ENCODE measurements at places on chromosomes 11 and 22.

DNA sequence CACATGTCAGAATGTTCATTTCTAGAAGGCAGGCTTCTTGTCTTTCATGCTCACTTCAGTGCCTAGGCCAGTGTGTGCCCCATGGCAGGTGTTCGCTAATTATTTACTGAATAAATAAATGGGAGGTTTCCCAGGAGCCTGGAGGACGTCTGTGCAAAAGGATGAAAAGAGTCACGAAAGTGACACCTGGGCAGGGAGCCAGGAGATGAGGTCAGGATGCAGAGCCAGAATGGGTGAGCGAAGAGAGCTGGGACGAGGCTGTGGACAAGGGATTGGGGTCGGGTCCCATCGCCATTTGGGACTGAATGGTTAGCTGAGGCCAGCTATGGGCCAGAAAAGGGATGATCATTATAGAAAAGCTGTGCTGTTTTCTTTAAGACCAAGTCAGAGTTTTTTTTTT lies 560.4 kb downstream of the TBC1D22A start:
- DNase-seq, result no peak

DNA sequence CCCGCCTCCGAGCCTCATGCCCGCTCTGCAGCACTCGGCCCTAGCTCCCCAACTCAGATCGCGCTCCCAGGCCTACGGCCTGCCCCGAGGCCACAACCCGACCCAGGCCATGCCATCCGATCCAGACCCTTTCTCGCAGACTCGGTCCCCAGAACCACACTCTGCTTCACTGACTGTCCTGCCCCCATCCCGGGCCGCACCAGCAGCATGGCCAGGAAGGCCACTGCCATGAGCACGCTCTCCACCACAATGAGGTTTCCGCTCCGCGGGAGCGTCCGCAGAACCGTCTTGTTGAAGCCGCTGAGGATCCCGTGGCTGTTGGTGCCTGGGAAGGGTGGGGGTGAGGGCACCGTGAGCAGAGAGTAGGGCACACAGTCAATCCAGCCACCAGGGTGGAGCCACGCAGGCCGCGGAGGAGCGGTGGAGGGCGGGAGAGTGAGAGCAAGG lies 6.4 kb downstream of the UNC93B1 start:
- no peak for DNase-seq

DNA sequence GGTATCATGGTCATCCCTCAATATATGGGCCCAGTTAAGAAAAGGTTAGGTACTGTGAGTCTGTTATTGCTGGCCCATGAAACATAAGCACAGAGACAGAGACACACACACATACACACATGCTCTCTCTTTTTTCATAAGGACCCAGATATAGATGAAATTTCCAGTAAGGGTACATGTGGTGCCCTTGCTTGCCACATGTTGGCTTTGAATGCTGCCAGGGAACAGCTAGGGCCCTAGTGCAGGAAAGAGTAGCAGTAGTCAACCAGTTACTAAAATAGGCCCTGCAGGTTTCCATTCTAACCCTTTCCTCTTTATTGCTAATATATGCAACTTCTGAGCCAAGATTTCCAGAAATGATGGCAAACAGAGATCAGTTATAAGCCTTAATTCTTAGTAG lies 9.1 kb downstream of the SNX19 start:
- DNase-seq, result no peak

- no peak for DNase-seq
Measured at GRCh38 chr11:13271060-13271693, 6.4 kb upstream of the BMAL1 start.

DNA sequence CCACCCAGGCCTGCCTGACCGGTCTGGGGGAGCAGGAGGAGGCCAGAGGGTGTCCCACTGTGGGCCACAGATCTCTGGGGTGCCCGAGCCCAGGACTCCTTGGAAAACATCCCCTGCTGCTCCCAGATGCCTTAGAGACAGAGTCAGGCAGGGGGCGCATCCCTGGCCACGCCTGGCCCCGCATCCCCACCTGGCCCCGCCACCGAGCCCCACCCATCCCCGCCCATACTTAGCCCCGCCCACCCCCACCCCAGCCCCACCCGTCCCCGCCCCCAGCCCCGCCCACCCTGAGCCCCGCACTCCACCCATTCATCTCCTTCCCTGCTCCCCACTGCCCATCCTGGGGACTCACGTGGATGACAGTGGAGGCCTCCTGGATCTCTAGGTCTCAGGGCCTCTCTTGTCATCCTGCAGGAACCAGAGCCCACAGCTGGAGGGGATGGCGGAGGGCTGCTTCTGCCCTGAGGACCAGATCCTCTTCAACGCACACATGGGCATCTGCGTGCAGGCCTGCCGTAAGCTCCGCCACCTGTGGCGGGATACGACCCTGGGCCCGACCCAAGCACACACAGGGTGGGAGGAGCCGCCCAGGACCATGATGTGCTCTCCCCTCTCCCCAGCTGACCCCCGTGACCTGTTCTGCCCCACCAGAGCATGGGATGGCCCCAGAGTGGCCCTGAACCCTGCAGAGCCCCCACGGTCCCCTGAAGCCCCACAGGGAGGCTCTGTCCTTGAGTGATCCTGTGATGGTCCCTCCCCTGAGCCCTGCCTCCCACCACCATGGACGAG lies 33.6 kb downstream of the MUC5B start:
- DNase-seq, result no peak

DNA sequence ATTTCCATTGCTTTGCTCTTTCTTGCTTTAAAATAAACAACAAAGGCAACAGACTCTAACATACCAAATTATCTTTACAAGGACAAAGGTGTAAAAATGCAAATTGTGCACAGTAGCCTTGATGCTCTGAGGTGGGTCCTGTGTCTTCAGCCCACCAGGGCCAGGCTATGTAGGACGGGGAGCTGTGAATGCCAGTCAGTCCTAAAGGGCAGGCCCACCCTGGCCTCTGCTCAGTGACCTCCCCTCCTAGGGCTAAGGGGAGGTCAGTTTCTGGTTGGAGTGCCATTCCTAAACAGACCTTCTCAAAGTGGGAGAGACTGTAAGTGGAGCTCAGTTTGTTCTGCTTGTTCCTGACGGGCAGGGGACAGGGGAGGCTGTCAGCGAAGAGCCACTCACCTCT lies 78.0 kb upstream of the SUSD2 start:
- no peak for DNase-seq

DNA sequence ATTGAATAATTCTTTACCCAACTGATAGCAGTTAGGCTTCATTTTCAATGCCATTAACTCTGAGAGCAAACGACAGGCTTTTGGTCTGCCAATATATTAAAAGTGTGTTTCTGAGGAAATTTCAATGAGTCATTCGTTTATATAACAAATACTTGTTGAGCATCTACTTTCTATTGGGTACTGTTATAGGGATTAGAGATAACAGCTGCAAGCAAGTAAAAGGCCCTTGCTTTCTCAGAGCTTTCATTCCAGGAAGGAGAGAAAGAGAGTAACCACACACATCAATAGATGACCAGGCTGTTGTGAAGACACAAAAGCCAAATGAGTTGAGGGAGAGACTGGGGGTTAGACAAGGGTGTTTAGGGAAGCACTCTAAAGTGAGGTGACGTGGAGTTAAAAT lies 35.7 kb downstream of the CD44 start:
- no peak for DNase-seq

GRCh38 chr22:44632541-44633396 lies 69.2 kb upstream of the PRR5 start:
- no peak for DNase-seq

DNA sequence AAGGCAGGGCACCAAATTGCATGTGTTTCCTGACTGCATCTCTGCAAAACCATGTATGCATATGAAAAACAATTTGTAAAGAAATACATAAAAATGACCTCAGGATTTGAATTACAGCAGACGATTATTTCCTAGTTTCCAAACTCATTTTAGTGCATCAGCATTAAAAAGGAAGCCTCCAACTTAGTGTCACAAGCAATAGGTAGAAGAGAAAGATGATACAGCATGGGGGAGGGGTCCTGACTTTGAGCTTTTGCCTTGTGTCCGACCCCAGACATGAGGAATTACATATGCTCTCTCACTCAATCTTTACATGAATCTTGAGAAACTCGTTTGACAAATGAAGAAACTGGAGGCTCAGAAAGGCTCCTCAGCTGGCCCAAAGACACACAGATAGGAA lies 294.6 kb upstream of the NARS2 start:
- DNase-seq, result no peak

DNA sequence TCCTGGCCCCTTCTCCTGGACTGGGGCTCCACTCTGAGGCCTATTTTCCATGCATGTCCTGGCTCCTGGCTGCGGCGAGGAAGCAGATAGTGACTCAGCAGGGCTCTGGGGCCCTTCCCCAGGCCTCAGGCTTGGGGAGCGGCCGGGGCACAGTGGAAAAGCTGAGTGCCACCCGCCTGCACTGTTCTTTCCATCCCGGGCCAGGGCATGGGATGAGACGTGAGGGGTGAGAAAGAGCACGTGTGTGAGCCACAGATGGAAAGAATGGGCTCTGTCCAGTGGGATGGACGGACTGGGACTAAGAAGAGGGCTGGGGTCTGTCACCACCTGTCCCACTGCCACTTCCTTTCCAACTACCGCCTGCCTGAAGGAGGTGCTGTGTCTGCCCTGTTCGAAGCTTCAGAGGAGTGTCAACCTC lies 12.8 kb downstream of the SLC37A2 start:
- no peak for DNase-seq

DNA sequence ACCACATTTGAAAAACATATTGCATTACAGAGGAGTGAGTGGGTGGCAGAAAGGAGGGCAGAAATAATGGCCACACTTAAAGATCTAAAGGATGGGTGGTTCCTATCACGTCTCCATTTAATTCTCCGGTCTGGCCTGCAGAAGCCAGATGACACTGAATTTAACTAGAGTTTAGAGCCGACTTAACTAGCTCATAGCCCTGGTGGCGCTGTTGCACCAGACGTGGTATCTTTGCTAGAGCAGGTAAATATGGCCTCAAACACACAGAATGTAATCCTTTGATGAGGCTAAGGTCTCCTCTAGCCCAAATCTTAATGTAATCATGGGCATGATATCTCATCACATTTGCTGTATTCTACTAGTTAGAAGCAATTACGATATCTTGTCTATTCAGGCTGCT lies 51.5 kb upstream of the GAL start:
- peak; percentile 53 for DNase-seq

DNA sequence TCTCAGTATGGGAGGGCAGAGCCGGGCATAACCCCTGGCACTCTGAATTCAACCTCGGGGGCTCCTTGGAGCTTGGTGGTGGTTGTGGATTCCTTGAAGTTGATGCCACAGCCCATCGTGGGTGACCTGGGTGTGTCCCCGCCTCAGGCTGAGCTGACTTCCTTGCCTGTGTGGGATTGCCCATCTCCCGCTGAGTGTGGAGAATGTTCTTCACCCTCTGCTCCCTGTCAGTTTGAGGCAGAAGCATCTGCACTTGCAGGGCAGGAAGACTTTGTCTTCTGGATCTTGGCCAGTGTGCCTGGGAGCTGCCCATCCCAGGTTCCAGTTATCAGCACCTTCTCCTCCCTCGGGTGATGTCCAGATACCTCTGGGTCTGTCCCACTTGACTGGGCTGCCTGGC lies 25.3 kb downstream of the CD82 start:
- DNase-seq, result no peak

DNA sequence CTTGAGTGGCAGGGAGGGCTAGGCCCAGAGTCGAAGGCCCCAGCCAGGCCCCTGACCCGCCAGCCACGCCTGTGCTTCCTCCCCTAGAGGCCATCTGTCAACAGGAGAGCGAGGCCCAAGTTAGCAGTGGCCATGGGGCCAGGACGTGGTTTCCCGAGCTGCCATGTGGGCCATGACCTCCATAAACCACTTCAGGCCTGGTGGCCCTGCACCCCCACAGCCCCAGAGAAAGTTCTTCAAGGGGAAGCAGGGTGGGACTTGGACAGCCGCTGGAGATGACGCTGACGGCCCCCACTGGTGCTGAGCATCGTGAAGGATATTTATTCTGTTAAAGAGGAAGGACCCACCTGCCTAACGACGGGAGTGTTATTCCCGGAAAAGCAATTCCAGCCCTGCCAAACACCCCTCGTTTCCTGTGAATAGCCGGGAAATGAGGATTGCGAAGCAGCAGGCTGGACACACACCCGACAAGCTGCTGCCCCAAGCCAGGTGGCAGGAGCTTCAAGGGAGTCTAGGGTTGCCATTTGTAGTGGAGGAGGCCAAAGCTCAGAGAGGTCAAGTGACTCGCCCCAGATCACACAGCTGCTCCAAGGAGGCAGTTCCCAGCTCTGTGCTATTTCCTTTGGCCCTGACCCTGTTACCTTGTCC lies 12.8 kb downstream of the PRR5 start:
- DNase-seq, result no peak

GRCh38 chr11:69411257-69411924 lies 70.1 kb upstream of the LINC01488 start:
- DNase-seq, result no peak

DNA sequence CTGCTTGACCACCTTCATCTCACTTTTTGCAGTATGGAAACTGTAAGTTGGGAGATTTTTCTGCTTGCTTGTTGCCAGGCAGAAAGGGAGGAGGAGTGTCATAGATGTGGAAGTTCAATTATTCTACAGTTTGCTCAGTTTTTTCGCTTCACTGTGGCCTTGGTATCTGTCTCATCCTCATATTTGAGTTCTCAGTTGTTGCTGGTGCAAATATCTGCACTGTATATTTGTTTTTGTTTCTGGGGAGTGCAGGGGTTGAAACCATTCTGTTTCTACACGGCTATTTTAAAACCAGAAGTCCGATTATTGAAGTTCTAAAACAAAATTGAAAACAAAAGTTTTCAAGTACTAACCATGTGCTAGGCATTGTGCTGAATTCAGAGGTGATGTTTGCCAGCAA lies 153.4 kb downstream of the JRKL start:
- DNase-seq, result no peak

GRCh38 chr11:84981301-84981700 lies 645.8 kb downstream of the DLG2 start:
- DNase-seq, result no peak

GRCh38 chr22:20982563-20982882 lies 426 bp downstream of the LZTR1 start:
- DNase-seq, result no peak

DNA sequence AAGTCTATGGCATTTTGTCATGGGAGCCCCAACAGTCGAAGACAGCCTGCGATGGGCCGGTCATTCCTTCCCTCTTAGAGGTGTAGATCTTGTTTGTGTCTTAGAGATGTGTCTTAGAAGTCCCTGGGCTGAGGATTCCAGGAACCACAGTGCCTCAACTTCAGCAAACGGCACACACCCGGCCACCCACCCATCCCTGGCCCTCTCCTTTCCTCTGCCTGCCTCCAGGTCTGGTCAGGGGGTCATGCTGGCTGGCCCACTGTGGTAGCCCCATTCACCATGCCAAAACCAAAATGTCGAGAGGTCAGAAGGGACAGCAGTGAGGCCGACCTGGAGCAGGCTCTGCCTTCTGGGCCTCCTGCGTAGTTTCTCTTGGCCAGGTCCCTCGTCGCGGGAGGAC lies 857.9 kb downstream of the TBC1D22A start:
- no peak for DNase-seq

DNA sequence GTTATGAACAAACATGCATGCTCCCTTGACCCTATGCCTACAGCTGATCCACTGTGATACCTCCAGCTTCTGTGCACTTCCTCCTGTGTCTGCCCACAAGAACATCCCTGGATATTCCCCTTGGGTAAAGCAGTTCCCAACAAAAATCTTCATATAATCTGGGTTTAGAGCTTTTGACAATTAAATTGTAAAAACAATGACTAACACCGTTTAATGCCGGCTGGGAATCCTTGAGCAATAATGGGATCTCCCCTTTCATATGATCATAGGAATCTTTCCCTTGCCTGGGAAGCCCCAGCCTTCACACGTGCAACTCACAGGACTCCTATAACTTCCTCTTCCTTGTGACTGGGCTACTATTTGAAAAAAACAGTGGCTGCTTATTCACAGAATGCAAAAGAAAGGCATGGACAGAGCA lies 6.3 kb upstream of the ZC3H12C start:
- DNase-seq, result no peak

- DNase-seq, result peak; percentile 49
Measured at GRCh38 chr11:17544181-17544622, at the start of gene USH1C. Gene USH1C, minus strand, starts transcription at chr11:17544416. Its CDS starts 109 bp downstream, at chr11:17544307.

All from stimulated activated CD4-positive, alpha-beta T cell treated with anti-CD3 and anti-CD28 coated beads, Interleukin-15, amount 100 ng/mL, for 24 hours (primary cell).